ENCODE measurements at places on chromosomes 11 and 22.

DNA sequence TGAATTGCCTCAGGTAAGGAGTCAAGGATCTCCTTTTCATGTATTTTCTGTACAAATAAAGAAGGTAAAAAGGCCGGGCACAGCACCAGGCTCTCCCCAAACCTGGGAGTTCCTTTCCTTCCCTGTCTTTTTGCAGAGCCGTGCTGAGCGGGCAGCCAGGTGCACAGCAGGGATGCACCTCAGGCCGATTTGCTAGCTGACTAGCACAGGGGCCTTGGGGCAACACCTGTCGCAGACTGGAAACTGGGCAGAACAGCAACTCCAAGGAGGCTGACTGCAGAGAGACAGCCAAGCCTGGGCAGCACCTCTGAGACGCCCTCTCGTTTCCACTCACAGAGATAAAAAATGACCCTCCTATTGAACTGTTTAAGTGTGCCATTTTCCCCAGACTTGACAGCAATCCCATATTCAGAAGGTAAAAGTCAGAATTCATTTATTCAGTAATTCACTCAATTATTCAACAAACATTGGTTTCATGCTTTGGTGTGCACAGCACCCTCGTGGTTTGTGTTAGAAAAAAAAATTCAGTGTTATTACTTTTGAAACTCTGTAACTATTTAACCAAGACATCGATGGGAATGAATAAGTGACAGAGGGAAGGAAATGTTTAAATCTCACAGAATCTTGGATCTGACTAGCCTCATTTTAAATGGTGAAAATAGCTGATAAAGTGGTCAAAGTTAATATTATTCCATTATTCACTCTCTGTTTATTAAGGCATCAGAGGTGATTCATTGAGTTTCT lies 120.9 kb downstream of the GALNT18 start:
- DNase-seq: no peak

- no peak for DNase-seq
Measured at GRCh38 chr11:24734742-24735237, 237.9 kb downstream of the LUZP2 start.

DNA sequence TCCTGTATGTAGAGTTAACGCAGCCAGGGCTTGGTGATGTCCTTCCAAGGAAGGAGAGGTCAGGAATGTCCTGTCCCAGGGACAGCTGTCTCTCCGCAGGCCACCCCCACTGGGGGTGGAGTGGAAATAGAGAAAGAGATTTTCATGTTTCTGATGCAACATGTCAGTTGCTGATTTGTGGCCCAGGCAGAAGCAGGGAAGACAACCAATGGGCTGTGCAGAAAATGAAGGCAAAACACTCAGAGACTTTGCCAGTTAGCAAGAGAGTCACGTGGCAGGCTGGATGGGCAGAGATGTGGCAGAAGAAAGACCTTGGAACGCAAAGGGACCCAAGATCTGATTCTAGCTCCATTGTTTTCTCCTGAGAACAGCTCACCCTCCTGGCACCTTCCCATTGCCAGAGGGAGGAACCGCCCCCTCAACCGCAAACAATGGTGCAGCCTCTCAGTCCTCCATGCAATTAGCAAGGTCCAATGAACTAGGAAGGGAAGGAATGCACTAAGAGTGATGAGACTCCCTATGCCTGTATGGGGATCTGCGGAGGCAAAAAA lies 71.0 kb downstream of the SYN3 start:
- no peak for DNase-seq

GRCh38 chr11:94472916-94473799 lies 20.5 kb downstream of the MRE11 start:
- peak; percentile 3 for DNase-seq

DNA sequence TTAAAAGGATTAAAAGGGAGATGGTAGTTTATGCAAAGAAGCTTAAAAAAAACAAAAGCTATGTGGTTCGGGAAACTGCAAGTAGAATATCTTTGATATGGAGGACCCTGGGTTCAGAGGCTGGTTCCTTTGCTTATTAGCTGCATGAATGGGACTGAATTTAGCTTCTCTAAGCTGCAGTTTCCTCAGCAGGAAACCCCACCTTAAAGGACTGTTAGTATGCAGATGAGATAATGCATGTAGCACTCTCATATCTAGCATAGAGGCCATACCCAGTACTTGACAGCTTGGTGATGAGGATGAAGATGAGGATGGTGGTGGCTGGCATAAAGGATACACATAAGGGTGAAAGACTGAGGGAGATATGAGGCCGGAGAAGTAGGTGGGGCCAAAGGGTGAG lies 134.6 kb downstream of the RRAS2 start:
- no peak for DNase-seq

DNA sequence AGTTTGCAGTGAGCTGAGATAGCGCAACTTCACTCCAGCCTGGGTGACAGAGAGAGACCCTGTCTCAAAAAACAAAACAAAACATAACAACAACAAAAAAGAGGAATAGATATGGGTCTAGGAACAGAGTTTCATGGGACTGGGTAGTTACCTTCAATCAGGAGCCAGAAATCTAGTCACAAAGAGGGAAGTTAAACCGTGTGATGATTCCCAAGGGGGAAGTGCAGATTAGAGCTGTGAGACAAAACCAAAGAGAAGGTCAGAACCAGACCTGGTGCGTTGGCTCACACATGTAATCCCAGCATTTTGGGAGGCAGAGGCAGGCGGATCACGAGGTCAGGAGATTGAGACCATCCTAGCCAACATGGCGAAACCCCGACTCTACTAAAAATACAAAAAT lies 42.1 kb upstream of the LARGE1 start:
- no peak for DNase-seq

GRCh38 chr11:33045551-33046255 lies 6.3 kb downstream of the TCP11L1 start:
- no peak for DNase-seq

DNA sequence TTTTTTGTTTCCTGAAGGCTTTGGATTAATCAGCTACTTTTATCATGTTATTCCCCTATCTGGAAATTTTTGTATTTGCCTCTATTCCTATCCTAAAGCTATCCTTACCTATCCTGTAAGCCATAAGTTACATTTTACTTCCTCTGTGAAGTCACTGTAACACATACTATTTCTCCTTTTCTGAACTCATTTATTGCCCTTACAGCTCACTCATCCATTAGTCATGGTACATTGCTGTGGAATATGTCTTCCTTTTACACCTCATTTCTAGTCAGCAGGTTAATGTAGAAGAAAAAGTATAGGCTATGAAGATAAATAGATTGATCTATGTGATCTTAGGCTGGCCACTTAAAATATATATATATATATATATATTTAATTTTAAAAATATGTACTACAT lies 28.0 kb downstream of the SWAP70 start:
- DNase-seq: no peak

DNA sequence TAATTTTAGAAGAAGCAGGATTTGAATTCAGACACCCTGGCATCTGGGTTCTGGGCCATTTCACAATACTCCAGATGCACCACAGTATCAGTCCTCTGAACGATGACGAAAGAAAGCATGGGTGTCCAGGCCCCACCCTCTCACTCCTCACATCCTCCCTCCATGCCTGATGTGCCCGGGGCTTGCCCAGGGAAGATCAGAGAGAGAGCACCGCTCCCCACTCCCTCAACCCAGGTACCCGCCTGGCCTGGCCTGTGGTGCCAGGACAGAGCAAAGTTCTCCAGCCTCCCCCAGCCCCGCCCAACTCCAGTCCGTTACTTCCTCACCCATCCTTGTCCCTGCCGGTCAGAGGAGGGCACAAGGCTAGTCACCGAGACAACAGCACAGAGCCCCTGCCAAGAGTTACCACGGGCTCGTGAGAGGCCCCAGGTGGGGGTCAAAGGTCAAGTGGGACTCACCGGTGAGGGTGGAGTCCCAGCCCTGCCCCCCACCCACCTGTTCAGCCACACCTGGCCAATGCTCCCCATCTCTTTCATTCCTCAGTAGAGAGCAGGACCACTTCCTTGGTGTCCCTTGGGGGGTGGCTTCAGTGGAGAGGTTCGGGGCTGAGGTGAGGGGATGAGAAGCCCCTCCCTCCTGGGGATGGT lies 8.1 kb downstream of the BCL9L start:
- peak; percentile 56 for DNase-seq

DNA sequence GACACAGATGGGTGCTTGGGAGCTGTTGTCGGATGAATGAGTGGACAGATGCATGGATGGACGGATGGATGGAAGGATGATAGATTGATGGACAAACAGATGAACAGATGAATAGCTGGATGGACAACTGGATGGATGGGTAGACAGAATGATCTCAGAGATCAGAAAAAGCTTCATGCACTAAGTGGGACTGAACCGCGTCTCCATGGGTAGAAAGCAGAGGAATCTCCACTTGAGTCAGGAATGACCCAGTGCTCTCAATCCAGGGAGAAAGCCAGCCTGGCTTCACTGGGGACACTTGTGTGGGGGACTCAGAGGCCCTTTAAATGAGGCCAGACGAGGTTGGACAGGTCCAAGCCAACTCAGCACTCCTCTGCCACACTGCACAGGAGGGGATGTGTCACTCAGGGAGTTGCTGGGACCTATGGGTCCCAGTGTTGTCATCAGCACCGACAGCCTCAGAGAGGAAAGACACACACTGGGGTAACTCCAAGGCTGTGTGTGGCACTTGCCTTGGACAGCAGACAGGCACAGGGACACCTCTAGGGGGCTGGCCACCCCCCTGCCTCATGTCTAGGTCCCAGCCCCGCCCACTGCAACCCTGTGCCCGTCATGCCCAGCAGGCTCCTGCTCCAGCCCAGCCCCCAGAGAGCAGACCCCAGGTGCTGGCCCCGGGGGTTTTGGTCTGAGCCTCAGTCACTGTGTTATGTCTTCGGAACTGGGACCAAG lies 5.6 kb downstream of the IGLL5 start:
- DNase-seq: no peak

DNA sequence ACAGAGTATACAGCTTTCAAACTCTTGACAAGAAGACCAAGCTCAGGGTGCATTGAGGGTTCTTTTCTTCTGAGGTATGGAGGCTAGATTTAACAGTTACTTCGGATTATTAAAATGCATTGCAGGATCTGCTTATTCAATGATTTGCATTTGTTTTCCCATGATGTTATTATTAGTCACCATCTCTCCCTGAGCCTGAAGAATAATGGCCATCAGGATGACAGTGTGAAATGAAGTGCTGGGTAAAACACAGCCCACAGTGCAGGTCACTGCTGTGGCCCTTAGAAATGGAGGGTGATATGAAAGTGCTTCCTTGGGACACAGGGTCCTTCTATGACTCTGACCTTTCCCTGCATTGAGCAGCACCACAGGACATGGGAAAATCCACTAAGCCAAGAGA lies 40.0 kb downstream of the TECTA start:
- no peak for DNase-seq

DNA sequence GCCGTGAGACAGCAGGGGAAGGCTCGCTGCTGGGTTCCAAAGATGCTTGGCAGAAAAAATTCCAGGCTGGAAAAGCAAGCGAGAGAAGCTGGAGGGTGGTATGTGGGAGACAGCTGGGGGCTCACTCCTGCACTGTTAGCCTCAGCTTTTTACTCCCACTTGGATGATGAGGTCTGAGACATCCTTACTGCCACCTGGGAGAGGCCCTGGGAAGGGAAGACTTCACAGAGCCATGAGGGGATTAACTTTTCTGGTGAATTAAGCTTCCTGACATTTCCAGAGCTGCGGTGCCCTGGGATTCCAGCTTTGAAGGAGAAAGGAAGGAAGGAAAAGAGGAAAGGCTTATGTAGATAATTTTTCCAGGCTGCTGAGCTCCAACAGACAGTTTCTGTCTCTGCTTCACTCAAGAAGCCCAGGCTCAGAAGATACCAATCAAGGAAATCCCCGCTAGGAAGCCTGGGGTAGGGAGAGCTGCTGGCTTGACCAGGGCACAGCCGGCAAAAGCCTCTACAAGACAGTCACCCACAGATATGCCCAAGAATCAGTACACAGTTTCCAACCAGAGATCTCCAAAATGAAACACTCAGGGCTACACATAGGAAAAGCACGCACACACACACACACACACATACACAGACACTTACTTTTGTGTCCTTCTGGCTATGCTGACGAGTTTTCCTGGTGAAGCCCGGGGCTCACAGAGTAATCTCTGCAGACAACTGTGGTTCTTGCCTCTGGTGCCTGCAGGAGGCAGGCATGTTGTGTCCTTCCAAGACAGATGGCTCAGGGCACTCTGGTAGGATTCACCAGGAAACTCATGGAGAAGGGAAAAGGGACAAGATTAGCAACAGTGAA lies 907 bp downstream of the MCHR1 start:
- DNase-seq: no peak

- no peak for DNase-seq
Measured at GRCh38 chr22:30921108-30921507, 47.5 kb downstream of the MORC2 start.

- DNase-seq: peak; percentile 45
Measured at GRCh38 chr22:22721681-22722354, 77.4 kb downstream of the GGTLC2 start.

DNA sequence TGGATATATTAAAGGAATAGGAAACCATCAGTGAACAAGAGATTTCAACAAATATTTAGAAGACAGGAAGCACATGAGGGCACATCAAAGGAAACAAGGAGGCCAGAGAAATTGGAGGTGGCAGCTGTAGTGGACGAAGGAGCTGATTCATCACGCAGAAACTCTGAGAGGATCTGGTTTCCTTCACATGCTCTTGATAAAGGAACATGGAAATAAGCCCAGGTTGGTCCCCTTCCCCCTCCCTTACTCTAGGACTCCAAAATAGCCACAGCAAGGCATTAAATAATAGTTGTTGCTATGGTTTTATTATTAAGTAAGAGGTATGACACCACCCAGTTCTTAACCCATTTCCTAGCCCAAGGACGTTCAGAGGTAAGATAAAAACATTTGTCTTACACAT lies 11.3 kb downstream of the IZUMO1R start:
- no peak for DNase-seq

- no peak for DNase-seq
Measured at GRCh38 chr11:35414311-35414710, 5.0 kb downstream of the SLC1A2 start.

- DNase-seq: no peak
Measured at GRCh38 chr11:70901951-70902521, 350.3 kb downstream of the SHANK2 start.

DNA sequence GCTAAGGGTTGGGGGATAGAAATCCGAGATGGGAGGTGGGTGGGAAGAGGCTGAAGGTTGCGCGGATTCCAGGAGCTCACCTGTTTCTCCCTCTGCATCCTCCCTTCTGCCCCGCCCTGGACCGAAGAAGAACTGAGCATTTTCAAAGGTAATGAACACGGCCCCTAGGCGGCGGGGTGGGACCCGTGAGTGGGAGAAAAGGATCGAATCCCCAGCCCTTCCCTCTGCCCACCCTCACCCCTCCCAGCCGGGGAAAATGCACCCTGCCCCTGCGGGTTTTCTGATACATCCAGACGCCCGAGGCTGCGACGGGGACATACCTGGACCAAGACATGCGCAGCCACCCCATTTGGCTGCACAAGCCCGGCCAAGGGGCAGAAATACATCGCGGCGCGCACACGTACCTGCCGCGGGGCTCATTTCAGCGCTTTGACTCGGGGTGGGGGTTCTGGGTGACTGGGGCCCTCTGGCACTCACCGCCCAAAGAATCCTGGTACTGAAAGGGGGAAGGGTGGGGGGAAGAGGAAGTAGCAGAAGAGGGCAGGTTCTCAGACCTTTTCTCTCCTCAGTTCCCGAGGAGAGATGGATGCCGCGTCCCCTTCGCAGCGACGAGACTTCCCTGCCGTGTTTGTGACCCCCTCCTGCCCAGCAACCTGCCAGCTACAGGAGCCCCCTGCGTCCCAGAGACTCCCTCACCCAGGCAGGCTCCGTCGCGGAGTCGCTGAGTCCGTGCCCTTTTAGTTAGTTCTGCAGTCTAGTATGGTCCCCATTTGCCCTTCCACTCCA lies 6.0 kb downstream of the VSIG2 start:
- DNase-seq: peak; percentile 36

Measured in stimulated activated naive CD8-positive, alpha-beta T cell treated with anti-CD3 and anti-CD28 coated beads, Interleukin-15, amount 100 ng/mL, for 72 hours (primary cell).